Glutamatergic neuron (in vitro differentiated cells): ENCODE measurements at places on chromosomes 13 and 19.

DNA sequence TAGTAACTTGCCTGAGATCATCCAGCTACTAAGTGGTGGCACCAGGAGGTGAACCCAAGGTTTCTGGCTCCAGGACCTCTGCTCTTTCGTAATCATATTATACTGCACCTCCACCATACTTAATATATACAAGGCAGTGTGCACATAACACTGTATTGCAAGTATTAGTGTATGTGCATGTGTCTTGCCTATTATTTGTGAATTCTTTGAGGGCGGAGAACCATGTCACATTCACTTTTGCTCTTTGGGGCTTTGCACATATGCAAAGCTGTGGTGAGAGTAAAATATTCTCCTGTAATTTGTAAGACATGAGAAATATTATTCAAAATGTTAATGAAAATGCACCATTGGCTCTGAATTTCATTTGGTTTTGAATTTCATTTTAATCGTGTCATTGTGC is 78.6 kb downstream of the DGKH start:
- DNase-seq: no peak

GRCh38 chr19:52307275-52307674 is 10.3 kb downstream of the ZNF480 start:
- DNase-seq: peak; percentile 45

GRCh38 chr19:43809762-43810696 is 7.8 kb upstream of the LYPD5 start:
- no peak for DNase-seq

DNA sequence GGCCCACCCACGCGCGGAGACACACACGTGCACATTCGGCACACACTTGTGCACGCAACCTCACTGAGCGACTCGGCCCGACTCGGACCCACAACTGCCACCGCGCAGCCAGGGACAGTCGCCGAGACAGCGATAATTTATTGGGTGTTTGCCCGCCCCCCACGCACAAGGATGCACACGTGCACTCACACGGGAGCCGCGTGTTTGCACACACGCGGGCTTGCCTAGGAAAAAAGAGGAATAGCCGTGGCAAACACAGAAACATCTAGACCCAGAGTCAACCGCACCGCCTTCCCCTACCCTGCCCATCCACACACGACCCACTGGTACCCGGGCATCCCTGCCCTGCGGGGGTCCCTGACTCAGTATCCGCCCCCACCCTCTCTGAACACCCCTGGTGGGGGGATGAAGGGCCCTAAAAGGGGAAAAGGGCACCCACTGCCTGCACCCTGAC is 1.1 kb upstream of the SSBP4 start:
- no peak for DNase-seq

GRCh38 chr19:30557212-30557611 is 185.0 kb downstream of the ZNF536 start:
- DNase-seq: no peak

DNA sequence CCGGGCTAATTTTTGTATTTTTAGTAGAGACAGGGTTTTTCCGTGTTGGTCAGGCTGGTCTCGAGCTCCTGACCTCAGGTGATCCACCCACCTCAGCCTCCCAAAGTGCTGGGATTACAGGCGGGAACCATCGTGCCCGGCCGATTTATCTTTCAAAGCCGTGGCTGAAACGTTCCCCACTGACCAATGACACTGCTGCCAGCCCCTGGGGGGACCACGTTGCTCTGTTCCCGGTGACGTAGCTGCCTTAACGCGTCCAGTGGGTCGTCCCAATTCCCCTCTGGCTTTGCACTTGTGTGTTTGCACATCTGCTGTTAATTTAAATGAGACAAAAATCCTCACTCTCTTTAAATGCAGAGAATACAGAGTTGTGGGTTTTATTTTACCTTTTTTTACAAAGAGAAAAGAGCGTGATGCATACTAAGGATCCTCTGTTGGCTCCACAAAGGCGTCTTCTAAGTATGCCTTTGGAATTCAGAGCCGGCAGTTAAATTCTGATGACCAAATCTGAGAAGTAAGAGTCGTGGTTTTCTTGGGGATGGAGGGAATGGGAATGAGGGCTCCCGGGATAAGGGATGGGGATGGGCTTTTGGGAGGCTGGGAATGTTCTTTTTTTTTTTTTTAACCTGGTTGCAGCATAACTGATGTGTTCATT is 18.6 kb upstream of the LMTK3 start:
- peak; percentile 64 for DNase-seq

DNA sequence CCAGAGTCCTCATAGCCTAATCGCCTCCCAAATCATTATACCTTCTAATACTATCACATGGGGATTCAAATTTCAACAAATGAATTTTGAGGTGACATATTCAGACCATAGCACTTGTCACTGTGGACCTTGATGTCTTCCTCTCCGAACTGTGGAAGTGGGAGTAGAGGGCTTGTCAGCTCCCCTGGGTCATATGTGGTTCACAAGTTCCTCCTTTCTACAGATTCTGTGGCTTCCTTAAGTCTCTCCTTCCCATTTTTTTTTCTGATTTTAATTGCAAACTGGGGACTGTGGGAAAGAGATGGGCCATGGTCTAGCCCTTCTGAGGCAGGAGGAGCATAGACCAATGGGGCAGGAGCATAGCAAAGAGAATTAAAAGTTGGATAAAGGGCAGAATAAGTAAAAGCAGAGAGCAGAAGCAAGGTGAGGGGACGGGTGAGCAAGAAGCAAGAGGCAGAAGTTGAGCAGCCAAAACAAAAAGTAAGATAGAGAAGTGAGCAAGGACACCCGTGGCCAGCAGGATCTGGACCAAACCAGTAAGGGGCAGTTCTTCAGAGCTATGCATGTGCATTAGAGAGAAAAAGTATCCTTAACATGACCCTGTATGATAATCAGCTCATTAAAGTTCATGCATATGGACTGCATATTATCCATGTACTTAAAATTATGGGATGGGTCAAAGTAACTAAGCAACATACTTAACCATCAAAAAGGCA is 2.6 kb upstream of the SIGLEC7 start:
- no peak for DNase-seq

DNA sequence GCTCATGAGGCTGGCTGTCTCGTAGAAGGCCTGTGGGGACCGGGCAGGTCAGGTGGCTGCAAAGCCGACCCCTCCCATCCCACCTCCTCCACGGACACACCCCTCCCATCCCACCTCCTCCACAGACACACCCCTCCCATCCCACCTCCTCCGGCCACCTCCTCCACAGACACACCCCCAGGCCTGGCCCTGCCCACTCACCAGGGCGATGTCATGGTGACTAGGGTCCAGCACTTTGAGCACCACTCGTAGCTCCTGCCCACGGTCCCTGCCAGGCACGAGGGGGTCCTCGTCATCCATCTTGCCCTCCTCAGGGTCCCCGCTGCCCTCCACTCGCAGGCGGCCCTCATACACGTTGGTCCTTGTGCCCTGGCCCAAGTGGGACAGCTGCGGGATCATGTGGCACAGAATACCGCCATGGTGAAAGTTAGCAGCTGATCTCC is 18.8 kb downstream of the TYK2 start:
- DNase-seq: no peak

- peak; percentile 92 for DNase-seq
These were observed 15.3 kb downstream of the CDX2 start for GRCh38 chr13:27953676-27954405.

GRCh38 chr19:42088471-42089190 is 12.7 kb downstream of the ZNF574 start:
- no peak for DNase-seq

DNA sequence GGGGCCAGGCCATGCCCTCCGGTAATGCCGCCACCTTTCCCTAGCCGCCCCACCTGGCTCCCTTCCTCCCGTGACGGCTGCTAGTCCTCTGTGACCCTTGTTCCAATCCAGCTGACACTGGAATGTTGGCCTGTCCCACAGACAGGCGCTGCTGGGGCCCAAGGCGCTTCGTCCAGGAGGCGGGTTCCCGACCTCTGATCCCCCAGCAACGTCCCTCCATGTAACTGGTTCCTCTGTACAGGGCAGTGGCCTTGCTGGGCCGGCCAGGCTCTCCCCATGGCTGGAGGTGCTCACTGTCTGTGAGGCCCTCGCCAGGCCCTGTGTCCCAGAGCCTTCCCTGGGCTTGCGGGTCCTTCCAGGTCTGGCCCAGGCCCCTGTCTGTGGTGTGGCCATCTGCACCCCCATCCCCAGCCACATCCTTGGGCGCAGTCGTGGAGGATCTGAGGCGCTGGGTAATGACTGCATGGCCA is 6.8 kb upstream of the GRIN3B start:
- DNase-seq: no peak

- no peak for DNase-seq
These were observed 16.1 kb downstream of the NKPD1 start for GRCh38 chr19:45144431-45145269.

DNA sequence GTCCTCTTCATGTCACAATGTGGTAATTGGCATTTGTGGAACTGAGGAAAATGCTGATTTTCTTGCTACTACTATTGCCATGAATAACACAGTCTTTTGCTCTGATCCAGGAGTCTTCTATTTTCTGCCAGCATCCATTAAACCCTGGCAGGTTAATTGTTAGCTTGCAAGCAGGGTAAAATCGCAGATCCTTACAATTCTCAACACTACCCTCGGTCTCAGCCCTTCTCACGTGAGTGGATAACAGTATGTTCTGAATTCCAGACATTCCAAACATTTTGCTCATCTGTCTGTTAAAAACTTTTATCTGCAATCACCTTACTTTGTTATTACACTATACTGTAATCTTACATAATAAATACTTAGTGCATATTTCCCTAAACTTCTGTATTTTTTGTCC is 251.3 kb upstream of the ATXN8OS start:
- DNase-seq: no peak

DNA sequence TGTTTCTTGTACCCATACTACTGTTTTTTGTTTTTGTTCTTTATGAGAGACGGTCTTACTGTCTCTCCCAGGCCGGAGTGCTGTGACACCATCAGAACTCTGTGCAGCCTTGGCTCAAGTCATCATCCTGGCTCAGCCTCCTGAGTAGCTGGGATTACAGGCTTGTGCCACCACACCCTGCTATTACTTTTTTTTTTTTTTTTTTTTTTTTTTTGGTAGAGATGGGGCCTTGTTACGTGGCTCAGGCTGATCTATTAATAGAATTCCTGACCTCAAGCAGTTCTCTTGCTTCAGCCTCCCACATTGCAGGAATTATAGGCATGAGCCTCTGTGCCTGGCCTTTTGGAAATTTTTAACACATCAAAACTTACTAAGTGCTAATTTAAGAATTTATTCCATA is 2.9 kb upstream of the ZNF304 start:
- no peak for DNase-seq

- no peak for DNase-seq
These were observed 68.9 kb upstream of the FREM2 start for GRCh38 chr13:38617936-38618335.

DNA sequence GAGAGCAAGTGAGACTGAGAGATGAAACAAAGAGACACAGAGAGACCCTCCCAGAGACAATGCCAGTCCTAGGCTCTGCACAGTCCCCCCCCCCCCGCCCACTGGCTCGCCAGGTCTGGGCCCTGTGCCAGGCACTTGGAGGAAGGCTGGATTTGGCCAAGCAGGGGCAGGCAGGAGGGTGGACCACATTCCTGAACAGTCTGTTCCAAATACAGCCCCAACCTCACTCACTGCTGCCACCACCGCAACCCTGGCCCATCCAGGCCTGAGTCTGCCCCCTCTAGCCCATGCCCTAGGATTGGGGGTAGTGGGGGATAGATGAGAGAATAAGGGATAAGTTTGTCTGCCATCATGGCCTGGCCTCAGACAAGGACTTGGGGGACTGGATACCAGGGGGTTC is 19.0 kb downstream of the CYP2F1 start:
- DNase-seq: no peak
